ENCODE measurements at places on chromosomes 4 and X.

DNA sequence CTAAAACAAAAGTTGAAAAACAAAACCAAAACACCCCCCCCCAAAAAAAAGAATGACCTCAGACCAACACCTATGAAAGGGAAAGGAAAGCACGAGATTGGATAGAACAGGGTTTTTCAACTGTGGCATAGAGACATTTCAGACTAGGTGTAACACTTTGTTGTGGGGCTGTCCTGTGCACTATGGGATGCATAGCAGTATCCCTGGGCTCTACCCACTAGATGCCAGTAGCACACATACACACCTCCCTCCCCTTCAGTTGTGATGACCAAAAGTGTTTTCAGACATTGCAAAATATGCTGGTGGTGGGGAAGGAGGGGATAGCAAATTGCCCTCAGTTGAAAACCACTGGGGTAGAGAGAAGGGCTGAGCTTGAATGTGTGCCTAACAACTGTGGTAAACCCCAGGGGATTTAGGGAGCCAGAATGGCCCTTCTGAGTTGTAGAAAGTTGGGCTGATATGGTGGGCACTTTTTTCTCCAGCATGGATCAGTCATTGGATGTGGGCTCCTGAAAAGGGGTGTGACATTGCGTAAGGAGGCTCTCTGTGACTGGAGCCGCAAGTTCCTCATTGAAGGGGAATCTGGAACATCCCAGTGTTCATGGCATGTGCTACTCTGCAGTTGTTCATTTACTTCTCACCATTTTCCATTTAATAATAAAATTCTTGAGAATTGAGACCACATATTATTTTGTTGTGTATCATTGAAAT is 8.8 kb upstream of the GEMIN8 start:
- DNase-seq, result no peak

DNA sequence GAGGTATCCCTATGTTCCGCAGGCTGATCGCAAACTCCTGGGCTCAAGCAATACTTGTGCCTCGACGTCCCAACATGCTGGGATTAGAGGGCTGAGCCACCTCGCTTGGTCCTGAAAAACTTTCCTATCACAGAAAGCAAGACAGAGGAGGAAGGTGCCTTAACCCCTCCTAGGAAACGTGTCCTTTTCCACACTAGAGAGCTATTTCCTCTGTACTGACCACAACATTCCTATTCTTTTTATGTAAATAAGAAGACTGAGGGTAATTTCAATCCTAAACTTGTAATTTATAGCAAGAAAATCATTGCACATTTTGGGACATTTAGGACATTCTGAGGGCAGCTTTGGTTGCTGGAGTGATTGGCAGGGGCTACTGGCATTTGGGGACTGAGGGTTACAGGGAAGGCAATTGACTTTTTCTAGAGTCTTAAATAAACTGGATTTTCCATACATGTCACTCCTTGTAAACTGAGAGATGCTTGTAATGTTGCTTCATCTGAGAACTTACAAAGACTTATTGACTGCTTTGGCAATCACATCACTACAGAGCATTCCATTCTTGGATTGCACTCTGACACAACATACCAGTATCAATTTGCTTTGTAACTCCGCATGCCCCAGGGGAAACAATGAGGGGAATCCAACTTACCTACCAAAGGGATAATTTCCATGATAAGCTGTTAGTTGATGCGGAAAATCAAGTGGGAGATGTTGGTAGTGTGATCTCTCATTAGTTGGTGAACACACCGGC is 15.6 kb downstream of the XAGE3 start:
- DNase-seq, result no peak

DNA sequence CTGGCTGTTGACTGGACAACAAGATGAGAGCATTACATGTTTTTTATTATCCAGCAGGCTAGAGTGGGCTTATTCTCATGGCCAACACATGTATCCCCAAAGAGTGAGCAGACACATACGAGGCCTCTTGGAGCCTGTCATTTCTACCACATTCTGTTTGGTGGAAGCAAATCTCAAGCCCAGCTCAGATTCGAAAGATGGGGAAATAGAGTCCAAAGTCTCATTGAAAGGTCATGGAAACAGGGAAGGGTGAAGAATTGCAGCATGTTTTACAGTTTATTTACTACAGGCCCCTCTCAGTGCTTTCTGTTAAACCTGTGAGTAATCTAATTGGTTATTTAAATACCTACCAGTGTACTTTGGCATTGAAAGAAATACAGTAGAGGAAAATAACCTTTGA is 108.6 kb downstream of the FRAS1 start:
- no peak for DNase-seq

DNA sequence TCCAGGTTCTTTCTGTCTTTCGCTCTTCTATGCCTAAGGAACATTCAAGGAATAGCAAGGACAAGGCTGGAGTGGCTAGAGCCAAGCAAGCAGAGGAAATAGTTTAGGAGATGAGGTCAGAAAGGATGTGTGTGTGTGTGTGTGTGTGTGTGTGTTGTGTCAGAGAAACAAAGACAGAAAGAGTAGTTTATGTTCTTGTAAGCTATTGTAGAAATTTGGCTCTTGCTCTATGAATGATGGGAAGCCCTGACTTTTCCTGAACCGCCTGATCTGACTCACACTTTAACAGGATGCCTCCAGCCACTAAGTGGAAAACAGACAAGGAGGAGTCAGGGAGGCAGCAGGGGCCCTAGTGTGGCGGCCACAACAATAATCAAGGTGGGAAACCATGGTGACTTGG is 39.7 kb downstream of the LGI2 start:
- DNase-seq, result no peak

GRCh38 chr4:118356731-118357130 is 3.9 kb upstream of the PRSS12 start:
- DNase-seq, result no peak

DNA sequence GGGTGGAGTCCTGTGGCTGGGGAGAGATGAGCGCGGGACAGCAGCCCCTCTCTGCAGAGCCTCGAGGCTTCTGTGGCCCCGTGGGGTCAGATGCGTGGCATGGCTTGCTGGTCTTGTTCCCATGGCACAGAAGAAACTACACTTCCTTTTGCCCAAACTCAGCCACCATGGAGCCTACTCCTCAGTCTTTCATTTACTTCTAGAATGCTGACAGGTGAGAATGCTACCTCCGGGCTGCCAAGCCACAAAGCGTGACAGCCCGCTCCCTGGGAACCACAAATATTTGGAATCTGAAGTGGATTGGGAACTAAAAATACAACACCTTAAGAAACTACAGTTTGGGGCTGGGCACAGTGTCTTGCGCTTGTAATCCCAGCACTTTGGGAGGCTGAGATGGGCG is 98.0 kb downstream of the TRAPPC11 start:
- no peak for DNase-seq

- DNase-seq, result no peak
Measured at GRCh38 chr4:18698119-18698883, 676.7 kb upstream of the LCORL start.

DNA sequence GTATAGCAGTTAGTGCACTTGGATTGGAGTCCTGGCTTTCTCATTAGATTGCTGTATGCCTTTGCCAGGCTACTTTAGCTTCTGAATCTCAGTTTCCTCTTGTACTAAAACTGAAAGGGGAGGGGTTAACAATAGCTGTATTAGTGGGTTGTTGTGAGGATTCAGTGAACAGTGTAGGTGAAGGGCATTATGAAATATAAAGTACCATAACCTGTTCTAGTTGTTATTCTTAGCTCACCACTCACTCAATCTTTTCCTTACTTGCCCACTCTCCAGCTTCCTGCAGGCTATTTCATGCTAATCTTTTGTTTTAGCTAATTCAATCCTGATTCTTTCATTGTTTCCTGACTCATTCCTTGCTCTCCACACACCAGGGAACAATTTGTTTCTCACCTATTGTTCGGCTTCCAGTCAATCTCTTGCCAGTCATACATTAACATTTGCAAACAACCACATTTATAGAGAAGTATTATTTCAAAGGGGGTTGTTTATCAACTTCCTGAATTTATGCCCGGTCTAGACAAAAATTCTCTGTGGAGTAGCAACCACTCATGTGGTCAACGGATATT is 50.6 kb upstream of the EDA start:
- DNase-seq, result no peak

- DNase-seq, result no peak
Measured at GRCh38 chr4:15749001-15749400, 29.1 kb upstream of the CD38 start.

DNA sequence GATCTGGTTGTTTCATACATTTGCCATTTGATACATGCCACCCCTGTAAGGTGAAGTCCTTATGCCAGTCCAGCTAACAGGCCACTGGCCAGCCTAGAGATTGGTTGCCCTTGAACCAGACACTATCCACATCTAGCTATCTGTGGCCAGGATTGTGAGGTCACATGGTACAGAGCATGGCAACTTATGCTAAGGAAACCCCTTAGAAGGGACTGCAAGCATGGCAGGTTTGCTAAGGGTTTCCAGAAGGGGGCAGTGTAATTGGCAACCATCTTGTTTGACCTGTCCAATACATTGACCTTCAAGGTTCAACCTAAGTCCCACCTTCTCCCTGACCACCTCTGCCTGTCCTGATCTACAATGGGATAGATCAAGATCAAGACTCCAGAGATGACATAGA is 47.5 kb downstream of the SMC1A start:
- no peak for DNase-seq

DNA sequence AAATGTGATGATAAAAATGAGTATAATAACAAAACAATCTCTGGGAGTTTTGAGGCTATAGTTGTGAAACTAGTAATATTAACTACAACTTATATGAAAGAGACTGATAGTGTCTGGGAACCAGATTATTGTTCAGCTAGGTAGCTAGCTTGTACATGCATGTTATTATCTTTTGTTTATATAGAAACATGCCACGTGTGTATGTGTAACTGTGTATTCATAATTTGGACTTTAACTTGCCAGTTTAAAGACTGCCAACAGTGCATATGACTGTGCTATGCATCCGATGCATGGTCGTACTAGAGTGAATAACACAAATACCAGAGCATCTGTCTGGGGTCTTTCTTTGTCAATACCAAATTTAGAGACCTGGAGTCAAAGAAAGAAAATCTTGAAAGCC is 92.2 kb downstream of the ADGRL3 start:
- DNase-seq, result no peak

DNA sequence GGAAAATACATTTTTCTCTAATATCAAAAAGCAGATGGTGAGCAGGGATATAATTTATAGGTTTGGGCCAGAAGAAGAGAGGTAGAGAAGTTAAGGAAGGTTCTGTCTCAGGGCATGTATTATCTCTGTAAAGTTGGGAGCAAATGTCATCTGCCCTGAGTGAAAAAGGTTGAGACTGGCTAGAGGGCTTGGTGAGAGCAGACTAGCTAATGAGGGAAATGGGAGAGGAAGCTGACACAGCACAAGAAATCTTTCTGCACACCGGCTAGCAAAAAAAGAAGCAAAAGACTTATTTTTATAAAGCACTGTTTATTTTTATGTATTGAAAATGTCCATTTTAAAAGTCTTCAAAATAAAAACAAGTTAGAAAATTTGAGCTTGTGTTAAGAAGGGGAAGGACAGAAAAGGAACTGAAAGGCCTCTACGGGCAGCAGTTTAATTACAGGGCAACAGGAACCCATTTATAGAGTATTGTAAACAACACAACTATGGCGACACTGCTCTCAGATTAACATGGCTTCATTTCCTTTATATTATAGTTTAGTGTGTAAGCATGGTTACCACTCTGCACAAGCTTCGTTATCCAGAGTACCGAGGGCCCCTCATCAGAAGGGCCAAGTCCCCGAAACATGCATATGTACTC is 17.4 kb downstream of the CD40LG start:
- no peak for DNase-seq

DNA sequence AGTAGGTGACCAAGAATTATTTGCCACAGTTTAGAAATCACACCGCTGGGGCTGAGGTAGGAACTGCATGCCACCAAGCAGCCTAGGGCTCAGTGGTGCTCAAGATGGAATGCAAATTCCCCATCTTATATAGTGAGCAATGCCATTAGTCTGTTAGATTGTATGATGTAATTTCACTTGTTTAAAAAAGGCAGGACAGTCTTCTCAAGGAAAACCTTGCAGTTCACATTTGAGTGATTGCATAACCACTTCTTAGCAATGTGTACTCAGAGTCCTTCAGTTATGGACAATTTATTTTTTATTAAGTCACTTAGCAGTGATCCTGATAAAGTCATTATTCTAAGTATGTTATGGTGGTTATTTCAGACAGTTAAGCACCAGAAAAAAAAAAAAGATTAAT is 142.9 kb upstream of the SFRP2 start:
- DNase-seq, result no peak

DNA sequence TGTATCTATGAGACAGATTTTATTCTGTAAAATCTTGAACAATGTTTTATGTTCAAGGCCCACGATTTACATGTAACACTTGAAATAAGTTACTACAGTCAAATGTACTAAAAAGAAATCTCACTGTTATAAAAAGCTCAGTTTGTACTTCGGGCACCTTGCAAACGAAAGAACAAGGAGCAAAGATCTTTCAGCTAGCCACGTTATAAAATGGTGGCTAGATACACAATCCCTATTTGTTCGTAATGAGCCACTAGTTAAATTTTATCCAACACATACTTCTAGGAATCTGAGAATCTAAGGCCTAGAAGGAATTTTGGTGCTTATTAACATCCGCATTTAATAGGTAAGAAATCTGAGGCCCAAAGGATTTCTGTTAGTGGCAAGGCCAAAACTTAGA is 2.5 kb downstream of the ARHGEF9 start:
- no peak for DNase-seq

GRCh38 chrX:53255738-53256191 is 25.6 kb downstream of the IQSEC2 start:
- DNase-seq, result no peak

DNA sequence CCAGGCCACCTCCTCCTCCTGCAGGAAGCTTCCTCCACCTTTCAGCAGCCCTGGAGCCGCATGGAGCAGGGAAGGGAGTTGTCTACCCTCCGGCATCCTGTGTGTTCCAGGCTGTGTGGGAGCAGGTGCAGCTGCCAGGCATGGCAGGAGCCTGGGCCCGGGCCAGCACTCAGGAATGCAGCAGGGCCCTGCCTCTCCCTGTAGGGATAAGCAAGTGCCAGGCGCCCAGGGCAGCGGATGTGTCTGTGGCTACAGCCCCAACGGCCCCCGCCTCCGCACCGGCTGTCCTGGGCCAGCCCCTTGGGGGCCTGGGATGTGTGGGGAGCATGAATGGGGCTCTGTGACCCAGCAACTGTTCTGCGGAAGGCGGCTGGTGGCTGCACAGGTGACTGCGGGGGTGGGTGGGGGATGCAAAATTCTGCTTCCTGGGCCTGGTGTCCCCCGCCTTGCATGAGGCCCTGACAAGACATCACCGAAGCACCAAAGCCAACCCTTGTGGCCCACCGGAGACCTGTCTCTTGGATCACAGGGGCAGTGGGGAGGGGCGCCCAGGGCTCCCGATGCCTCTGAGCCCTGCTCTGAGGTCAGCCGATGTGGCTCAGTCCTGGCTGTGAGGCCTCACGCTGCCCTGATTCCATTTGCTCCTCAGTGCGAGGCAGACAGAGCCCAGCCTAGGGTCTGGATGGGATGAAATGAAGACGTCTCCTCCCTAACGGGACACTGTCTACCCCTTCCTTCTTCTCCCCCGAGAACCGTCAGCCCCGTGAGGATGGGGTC is 1.4 kb upstream of the DOK7 start:
- no peak for DNase-seq

GRCh38 chrX:116930311-116930710 is 467.5 kb upstream of the CT83 start:
- no peak for DNase-seq

Data from stimulated activated CD8-positive, alpha-beta memory T cell treated with anti-CD3 and anti-CD28 coated beads, Interleukin-2, amount 100 ng/mL, for 48 hours (primary cell).